T-cell (primary cell): ENCODE measurements at places on chromosomes 16 and 17.

GRCh38 chr16:9370061-9370491 is 278.6 kb downstream of the HAPSTR1 start:
- no peak for DNase-seq

- DNase-seq: no peak
Measured at GRCh38 chr16:85134076-85134788, 22.0 kb upstream of the CIBAR2 start.

GRCh38 chr17:3485481-3486068 is 9.8 kb downstream of the ASPA start:
- DNase-seq: no peak

GRCh38 chr17:79001190-79002020 is 8.2 kb downstream of the CANT1 start:
- DNase-seq: no peak

DNA sequence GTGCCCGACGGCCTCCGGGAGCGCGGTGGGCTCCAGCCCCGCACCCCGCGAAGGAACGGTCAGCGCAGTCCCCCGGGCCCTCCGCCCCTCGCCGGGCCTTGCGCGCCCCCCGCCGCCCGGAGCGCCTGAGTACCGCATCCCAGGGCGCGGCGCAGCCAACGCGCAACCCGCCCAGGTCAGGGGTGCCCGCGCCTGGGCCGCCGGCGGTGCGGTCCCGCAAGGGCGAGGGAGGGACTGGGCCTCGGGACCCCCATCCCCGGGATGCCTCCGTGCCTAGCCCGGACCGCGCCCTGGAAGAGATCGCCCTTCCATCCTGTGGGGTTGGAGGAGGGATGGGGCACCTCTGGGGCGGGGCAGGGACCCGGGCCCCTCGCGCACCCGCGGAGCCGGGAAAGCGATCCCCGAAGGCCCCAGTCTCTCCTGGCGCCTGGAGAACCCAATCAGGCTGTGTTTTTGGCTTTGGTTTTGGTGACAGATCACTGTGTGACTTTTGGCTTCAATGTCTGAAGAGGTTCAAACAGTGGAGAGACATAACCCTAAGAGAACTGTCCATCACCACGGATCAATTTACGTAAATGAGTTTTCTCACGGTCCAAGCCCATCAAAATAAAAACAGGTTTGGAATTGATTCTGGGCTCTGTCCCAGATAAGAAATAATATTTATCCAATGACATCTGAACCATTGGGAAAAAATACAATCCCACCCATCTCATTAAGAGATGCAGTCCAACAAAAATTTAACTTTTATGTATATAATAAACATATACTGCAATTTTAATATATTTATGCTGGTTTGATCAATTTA is 17.8 kb downstream of the ENPP7 start:
- no peak for DNase-seq

DNA sequence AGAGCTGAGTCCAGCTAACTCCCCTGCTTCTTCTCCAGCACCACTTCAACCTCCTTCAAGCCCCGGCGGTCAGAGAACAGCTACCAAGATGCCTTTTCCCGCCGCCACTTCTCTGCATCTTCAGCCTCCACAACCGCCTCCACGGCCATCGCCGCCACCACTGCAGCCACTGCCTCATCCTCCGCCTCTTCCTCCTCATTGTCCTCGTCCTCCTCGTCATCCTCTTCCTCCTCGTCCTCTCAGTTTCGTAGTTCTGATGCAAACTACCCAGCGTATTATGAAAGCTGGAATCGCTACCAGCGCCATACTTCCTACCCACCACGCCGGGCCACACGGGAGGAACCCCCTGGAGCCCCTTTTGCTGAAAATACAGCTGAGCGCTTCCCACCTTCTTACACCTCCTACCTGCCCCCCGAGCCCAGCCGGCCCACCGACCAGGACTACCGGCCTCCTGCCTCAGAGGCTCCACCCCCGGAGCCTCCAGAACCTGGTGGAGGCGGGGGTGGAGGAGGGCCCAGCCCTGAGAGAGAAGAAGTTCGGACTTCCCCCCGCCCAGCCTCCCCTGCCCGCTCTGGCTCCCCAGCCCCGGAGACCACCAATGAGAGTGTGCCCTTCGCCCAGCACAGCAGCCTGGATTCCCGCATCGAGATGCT is 7.1 kb downstream of the SETD1A start:
- no peak for DNase-seq

- no peak for DNase-seq
Measured at GRCh38 chr17:29344201-29344856, 45.8 kb upstream of the TAOK1 start.

DNA sequence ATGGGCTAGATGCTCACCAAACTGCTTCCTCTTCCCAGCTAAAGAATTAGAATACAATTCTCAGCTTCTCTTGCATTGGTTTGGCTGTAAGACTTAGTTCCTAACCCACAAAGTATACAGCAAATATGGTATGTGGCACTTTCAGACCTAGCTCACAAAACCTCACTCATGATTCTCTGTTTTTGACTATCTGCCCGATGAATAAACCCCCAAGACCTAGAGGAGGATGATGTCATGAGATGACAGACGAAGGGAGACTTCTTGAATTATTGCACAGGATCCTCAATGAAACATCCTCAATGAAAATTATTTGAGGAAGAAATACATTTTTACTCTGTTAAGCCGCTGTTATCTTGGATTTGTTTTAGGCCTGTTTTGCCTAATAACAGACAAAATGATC is 14.3 kb downstream of the CNOT1 start:
- DNase-seq: no peak

- no peak for DNase-seq
Measured at GRCh38 chr16:1045993-1046911, 26.3 kb upstream of the SSTR5 start.

DNA sequence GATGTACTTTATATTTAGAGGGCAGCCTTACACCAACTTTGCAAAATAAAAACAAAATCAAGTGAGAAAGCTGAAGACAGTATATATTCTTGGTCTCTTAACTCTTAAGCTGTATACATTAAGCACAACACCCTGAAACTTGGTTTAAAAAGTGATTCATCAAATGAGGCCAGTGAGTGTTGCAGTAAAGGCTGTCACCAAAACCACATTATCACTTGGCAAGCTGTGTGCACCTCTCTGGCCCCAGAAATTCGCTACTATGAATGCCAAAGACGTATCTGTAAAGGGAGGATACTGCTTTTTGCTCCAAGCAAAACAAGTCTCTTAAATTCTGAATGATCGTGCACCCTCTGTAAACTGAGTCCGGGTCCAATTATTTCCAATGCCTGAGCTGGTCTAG is 163.9 kb downstream of the ZFHX3 start:
- no peak for DNase-seq

DNA sequence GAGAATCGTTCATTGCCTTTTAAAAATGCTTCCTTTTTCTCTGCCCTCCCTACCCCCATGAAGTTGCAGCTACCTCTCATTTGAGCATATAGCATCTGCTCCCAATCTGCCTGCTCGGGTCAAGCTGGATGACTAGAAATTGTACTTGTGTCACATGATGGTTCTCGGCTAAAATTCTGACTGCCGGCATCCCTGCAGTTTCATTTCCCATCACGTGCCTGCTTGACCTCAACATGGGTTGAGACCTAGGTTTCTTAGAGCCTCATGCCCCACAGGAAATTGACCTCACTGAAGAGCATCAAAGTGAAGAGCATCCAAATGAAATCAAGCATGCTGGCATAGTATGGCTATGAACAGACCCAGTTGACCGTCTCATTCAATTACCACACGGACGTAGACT is 581.6 kb upstream of the PSMD7 start:
- DNase-seq: no peak

GRCh38 chr17:27915709-27916108 is 22.5 kb upstream of the LYRM9 start:
- no peak for DNase-seq

DNA sequence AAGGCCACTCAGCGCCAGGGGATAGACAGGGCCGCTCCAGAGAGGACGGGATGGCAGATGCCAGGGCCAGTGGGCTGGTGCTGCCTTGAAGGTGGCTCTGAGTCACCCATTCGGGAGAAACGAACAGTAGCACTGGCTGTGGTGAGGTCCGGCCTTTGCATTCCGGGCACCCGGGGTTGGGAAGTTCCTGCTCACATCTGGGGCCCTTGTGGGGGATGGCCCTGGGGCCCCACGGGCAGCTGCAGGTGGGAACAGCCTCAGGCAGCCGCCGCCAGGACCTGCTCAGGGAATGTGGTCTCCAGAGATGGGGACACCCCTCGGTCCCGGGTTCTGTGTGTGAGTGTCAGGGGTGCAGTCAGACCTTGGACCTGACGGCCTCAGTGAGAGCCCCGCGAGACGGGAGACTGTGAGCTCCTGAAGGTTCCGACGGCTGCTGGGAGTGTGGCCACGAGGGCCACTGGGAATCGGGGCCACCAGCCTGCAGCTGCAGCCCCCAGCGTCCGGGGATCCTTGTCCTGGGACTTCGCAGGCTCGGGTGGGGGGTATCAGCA is 1.4 kb downstream of the CBFA2T3 start:
- DNase-seq: no peak

DNA sequence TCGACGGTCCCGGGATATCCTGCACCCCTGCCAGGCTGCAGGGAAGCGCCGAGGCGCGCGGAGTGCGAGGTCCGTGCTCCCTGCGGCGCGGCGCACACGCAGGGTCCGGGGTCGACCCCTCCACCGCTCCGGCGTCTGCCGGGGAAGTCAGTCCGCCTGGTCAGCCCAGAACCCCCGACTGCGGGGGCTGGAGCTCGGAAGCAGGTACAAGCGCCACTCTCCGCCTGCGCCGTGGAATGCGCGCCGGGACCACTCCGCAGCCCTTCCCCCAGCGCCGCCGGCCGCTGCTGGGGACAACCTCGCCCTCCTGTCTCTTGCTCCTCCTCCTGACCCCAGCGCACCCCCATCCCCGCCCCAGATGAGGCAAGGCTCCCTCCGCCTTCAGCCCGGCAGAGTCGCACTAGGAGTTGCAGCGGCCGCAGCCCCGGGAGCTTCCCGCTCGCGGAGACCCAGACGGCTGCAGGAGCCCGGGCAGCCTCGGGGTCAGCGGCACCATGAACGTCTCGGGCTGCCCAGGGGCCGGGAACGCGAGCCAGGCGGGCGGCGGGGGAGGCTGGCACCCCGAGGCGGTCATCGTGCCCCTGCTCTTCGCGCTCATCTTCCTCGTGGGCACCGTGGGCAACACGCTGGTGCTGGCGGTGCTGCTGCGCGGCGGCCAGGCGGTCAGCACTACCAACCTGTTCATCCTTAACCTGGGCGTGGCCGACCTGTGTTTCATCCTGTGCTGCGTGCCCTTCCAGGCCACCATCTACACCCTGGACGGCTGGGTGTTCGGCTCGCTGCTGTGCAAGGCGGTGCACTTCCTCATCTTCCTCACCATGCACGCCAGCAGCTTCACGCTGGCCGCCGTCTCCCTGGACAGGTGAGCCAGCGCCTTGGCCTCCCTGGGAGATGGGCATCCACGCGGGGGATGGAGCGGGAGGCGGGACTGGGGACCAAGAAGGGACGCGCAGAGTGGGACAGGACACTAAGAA is at the start of gene GALR2:
Gene GALR2, plus strand, starts transcription at position 392 of the 974 bp plus-strand sequence. Its CDS starts 103 bp downstream, at position 495.
- DNase-seq: no peak

- DNase-seq: no peak
Measured at GRCh38 chr17:6969323-6969726, 26.5 kb upstream of the ALOX12 start.

DNA sequence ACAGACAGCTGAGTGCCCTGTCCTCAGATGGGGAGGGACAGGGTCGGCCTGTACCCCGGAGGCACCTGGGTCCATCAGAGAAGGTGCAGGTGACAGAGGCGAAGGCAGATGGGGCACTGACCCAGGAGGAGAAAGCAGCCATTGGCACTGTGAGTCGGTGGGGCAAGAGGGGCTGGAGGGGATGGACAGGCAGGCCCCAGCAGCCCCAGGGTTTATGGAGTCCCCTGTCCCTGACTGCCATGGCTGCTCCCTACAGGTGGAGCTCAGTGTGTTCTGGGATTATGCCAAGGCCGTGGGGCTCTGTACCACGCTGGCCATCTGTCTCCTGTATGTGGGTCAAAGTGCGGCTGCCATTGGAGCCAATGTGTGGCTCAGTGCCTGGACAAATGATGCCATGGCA is 32.1 kb downstream of the ANKRD40 start:
- DNase-seq: no peak

DNA sequence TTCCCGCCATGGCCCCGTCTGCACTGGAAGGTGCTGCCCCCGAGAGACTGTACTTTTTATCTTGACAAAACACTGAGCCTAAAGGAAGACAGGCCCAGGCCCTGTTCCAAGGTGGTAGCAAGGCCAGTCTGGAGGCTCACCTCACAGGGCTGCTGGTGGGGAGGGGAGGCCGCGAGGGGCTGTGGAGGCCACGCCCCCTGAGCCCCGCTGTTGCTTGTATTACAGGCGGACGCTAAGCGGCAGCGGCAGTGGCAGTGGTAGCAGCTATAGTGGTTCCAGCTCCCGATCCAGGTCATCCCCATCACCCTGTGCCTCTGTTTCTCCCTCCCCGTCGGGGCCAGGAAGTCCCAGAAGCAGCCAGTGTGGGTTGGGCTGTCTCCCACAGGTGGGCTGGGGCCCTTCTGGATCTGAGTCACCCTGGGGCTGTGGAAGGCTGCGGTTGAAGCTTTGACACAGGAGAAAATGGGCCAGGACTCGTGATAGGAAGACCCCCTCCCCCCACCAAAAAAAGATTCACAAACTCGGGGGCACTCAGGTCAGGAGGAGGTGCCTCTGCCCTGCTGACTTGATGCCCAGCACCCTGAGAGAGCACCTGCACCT is 13.3 kb upstream of the IL17C start:
- DNase-seq: no peak

DNA sequence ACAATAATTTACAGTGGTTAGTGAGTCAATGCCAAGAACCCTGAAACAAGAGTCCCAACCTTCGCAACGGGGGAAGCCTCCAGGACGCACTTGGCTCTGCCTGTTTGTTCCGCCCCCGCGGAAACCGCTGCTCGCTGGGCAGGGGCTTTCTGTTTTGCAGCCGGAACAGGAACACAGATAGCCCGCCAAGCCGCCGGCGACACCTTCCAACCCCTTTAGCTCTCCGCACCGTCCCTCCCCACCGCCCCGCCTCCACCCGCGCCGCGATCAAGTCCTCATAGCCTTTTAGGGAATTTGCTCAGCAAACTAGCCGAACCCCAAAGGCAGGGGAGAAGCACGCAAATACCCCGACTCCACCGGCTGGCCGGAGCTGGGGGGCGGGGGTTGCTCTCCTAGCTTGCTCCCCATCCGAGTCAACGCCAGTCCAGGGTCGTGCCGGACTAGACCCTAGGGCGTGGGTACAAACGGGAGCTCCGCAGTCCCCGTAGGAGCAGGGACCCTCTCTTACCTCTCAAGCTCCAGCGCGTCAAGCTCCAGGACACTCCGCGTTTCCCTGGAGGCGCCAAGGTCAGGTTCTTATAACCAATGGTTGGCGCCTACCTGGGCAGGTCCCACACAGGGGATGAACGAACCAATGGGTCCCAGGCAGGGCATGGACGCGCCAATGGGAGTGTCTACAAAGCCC is at the start of gene SLFN13:
Gene SLFN13, minus strand, starts transcription at position 553 of the 685 bp plus-strand sequence. CDS start 3,086 bp downstream, outside the sequence.
- DNase-seq: peak; percentile 74
